ENCODE measurements at places on chromosomes 2 and 18. TPM values are rescaled to one million over a fixed set of nuclear protein-coding genes. Genes with fewer than 3 reads are reported as not detected.

DNA sequence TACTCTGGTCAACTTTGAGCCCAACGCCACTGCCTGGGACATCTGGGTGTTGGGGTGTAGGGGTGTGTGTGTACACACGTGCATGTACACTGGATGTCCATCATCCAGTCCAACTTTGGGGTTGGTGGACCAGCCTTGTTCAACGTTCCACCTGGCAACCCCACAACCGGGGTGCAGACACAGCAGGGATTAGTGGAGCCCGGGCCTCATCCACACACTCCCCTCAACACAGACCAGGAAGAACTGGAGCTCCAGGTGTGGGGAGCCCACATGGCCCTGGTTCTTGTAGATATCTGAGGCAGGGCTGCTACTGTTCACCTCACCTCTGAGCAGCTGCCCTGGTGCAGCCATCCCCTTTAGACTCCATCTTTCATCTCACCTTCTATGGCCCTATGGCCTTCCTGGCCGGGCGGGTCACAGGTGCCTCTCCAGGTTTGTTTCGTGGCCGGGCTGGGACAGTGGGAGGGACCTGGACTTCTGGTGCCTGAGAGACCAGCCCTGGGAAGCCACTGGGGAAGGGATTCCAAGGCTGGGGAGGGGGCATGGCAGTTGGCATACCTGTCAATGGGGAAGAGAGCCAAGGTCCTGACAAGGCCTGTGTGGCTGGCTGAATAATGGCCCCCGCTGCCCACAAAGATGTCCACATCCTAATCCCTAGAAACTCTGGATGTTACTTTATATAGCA lies 7.5 kb downstream of the NEU2 start:
- peaks cover 14% of the 10 kb centered on the region for H3K4me1 ChIP-seq
- no peak for DNase-seq

- peaks cover 14% of the 10 kb centered on the region for H3K4me1 ChIP-seq
- H3K36me3 ChIP-seq: no peaks in the 10 kb centered on the region
- no peak overlapping the region for H3K4me3 ChIP-seq
- H3K27me3 ChIP-seq: no peaks in the 10 kb centered on the region
Measured at GRCh38 chr18:22340331-22340730, 77.4 kb downstream of the CTAGE1 start.

DNA sequence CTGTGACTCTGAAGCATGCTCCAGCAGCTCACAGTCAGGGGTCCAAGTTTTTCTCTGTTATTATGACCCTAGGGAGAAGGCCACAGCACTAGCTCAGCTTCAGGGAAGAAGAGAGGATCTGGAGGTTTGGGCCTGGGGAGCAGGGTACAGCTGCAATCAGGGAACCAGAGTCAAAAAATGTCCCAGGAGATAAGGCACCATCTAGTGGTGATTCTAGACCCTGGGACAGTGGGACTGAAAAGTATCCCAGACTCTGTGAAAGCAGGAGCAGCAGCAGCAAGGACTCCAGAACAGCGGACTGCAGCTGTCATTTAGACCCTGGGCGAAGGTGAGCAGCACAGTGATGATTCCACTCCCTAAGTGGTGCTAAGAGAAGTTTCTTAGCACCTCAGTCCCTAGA lies 278.4 kb upstream of the DDX18 start:
- H3K27ac ChIP-seq: no peak overlapping the region
- H3K27me3 ChIP-seq: no peaks in the 10 kb centered on the region
- H3K4me1 ChIP-seq: no peaks in the 10 kb centered on the region
- H3K36me3 ChIP-seq: no peaks in the 10 kb centered on the region
- no peak for DNase-seq

DNA sequence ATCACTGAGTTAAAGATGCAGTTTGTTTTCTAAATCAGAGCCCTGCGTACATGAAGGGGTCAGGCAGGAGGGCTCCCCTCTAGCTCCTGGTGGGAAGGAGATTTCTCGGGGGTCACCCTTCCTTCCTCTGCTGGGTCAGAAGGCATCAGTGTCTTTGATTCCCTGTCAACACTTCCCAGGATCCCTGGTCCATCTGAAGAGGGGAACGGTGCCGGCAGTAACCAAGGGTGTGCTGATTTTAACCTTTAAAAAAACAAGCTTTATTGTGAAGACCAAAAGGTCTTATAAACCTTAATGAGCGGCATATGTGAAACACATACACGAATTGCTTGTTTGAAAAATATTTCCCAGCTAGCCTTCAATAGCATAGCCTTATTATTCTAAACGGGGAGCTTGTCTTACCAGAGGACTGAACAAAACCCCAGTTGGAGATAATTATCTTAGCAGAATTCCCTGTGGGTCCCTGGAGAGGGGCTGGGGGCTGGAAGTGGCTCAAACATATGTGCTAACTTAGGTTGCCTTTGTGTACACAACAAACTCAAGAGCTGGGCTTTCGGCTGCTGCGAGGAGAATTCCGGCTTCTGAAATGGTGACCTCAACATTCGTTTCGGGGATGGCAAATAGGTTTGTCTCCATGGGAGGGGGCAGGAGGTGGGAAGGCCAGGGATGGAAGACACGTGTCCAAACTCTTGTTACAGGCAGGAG lies 114.9 kb upstream of the MYCN start:
- no peak overlapping the region for H3K27ac ChIP-seq
- H3K27me3 ChIP-seq: no peaks in the 10 kb centered on the region
- no peak overlapping the region for H3K4me3 ChIP-seq
- no peaks in the 10 kb centered on the region for H3K4me1 ChIP-seq

DNA sequence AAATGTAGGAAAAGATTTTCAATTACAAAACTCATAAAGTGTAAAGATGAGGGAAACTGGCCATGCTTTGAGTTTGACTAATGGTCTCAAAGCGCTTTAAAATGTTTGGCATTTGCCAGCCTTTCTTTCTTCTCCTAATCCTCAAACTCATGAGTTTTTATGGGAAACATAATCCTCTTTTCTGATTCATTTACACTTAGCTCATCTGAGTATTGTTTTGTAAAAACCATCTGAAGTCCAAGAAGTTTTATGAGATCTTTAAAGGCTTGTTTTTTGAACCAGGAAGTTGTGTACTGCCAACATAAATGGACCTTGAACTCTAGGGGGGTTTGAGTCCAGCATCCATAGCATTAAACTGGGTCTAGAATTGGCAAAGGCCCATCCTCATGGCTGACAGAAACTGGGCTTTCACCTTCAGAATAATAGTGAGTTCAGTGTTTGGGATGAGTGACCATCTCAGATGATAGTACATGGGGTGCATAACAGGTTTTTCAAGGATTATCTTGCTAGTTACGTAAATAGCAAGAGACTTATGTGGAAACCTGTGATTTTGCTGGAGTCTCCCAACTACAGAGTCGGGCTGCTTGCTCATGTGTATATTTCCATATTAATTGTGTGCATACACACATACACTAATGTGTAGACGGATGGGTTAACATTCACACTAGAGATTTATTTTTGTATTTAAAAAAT lies 3.8 kb upstream of the LTBP1 start:
- H3K36me3 ChIP-seq: no peaks in the 10 kb centered on the region
- no peak for DNase-seq
- H3K27ac ChIP-seq: no peak overlapping the region
- peaks cover 17% of the 10 kb centered on the region for H3K4me1 ChIP-seq
- no peak overlapping the region for H3K4me3 ChIP-seq

DNA sequence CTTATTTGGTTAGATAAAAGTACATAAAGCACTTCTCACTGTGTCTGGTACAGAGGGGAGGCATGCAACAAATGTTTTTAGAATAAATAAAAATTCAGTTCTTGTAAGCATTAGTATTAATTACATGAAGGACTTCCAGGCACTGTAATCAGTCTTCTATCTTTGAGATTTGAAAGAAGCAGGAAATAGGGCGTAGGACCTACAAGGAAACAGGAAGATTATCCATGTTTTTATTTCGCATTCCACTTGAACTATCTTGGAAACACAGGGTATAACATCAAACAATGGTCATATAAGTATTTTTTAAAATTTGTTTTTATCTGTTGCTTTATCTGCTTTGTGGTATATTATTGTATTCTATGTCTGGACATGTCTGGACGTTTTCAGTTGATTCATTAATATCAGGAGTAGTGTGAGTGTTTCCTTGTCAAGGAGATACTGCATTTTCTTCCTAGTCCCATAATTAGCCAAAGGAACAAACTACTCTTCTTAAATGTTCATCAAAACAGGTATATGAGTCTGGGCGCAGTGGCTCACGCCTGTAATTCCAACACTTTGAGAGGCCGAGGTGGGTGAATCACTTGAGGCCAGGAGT lies 32.5 kb downstream of the BMPR2 start:
- no peak overlapping the region for H3K4me3 ChIP-seq
- DNase-seq: no peak
- no peaks in the 10 kb centered on the region for H3K27me3 ChIP-seq
- H3K36me3 ChIP-seq: peaks cover 3% of the 10 kb centered on the region

DNA sequence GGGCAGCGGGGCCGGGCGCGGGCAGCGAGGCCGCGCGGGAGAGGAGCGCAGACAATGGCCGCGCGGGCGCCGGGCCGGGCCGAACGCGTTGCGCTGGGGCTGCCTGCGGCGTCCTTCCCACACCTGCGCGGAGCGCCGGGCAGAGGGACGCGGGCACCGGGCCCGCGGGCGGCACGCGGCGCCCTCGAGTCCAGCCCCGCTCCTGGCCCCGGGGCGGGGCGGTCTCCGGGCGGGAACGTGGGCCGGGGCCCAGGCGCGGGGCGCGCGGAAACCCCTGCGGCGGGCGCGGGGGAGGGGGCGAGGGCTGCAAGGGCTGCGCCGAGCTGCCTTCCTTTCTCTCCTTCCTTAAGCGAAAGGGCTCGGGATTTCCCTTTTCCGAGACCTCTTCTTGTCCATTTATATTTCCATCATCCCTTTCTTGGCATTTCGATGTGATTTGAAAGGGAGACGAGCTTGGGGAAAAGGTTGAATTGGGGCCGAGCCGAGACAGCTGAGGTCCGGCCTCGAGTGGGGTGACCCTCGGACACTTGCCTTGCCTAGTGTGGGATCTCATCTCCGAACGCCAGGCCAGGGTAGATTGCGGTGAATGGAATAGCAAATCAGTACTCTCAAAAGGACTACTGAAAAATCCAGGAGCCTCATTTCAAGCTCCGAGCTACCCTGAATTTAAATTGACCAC lies 676 bp downstream of the KLHL23 start:
- H3K4me1 ChIP-seq: peaks cover 12% of the 10 kb centered on the region
- peaks cover 49% of the 10 kb centered on the region for H3K27me3 ChIP-seq
- H3K4me3 ChIP-seq: peak overlapping the region; percentile 50

- no peak overlapping the region for H3K4me3 ChIP-seq
- no peaks in the 10 kb centered on the region for H3K27me3 ChIP-seq
- H3K27ac ChIP-seq: no peak overlapping the region
- no peak for DNase-seq
- no peaks in the 10 kb centered on the region for H3K4me1 ChIP-seq
Measured at GRCh38 chr18:10264260-10264659, 190.2 kb upstream of the APCDD1 start.

DNA sequence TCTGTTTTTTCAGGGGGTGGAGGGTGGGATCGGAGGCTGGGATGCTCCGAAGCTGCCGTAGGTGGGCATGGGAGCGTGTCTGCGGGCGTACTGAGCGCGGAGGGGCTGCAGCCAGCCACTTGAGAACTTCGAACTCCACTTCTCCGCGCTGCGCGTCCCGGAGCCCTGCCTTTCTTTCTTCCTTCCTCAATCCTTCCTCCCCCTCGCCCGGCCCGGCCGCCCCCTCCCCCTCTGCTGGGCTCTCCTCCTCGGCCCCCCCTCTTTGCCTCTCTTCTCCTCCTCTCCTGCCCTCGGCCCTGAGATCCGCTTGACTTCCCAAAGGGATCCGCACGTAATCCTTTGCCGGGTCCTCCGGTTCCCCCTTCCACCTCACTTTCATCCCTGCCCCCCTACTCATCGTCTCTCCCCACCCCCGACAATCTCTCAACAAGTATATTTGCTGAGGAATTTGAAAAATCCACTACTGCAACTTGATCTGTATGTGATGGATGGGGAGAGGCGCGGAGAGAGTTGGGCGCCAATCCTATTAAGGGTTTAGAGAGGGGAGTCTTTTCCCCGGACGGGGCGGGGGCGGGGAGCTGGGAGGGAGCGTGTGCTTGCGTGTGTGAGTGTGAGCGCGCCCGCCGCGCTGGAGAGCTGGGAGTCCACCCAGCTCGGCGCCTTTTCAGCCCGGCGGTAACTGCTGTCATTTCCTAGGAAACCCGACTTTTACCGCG lies 1.1 kb downstream of the GLI2 start:
- peaks cover 65% of the 10 kb centered on the region for H3K4me1 ChIP-seq
- peak; percentile 91 for DNase-seq
- H3K27me3 ChIP-seq: no peaks in the 10 kb centered on the region
- peak overlapping the region; percentile 92 for H3K4me3 ChIP-seq

DNA sequence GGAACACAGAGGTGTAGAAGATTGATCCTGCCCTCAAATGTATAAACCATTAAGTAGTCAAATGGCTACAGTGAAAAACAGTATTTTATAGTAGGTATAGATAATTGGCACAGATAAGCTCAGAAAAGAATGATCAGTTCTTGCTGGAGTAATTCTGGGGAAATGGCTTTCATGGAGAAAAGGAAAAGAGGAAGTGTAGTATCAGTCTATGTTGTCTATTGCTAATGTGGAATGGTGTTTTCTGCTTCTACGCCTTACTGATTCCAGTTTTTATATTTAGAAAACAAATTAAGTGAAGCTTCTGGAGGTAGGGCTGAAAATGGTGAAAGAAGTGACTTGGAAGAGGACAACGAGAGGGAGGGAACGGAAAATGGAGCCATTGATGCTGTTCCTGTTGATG lies 22.2 kb downstream of the ZC3H15 start:
- no peaks in the 10 kb centered on the region for H3K27me3 ChIP-seq
- H3K4me3 ChIP-seq: no peak overlapping the region
- H3K27ac ChIP-seq: no peak overlapping the region
- no peak for DNase-seq
- H3K4me1 ChIP-seq: 0 out of 2 replicates have a peak, but pooled peaks cover 3% of the 10 kb centered on the region

DNA sequence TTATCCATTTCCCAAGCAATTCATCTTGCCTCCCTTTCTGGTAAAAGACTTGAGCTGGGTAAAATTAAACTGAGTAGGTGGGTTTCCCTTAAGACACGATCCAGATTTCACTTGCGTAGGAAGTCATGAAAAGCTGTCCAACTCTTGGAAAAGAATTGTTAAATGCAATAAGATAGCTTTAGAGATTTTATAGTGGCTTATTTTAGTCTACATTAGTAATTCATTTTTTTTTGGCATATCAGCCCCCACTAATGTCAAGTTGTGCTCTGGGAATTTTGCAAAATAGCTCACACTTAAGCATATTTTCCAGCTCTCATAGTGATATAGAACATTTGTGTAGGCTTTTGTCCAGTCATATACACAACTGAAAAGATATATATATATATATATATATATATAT lies 344.7 kb upstream of the FIGN start:
- no peak for DNase-seq
- no peaks in the 10 kb centered on the region for H3K36me3 ChIP-seq
- no peaks in the 10 kb centered on the region for H3K4me1 ChIP-seq
- H3K4me3 ChIP-seq: no peak overlapping the region

DNA sequence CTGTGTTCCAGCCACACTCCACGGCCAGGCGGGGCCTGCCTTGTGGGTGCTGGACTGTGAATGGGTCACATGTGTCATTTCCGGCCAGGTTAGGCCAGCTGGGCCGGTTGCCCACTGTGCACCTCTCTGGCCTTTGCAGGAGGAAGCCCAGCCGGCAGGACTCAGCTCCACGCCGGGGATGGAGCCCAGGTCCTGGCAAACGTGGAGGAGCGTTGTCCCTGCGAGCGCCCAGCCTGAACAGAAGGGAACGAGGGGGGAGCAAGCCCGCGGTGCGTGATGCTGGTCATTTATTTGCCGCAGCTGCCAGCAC lies 152.9 kb downstream of the PXDN start:
- H3K4me1 ChIP-seq: peaks cover 69% of the 10 kb centered on the region
- H3K4me3 ChIP-seq: no peak overlapping the region
- DNase-seq: no peak
- no peaks in the 10 kb centered on the region for H3K36me3 ChIP-seq
- H3K27ac ChIP-seq: no peak overlapping the region

The LRRC30 gene
- not detected for total RNA-seq

The ME2 gene
- total RNA-seq: 49.2 TPM

The FTCDNL1 gene
- total RNA-seq: not detected

The MC4R gene
- total RNA-seq: not detected

The NDC80 gene
- total RNA-seq: 69.6 TPM

The RNPEPL1 gene
- total RNA-seq: 14.3 TPM

Data from SJSA1 (cell line).